ENCODE measurements at places on chromosomes 2 and 18. TPM values are rescaled to one million over a fixed set of nuclear protein-coding genes. Genes with fewer than 3 reads are reported as not detected.

KATNAL2 gene
- total RNA-seq = 0.65 TPM

TMEM247 gene
- total RNA-seq = not detected

ABCB11 gene
- not detected for total RNA-seq

TUBA3D gene
- not detected for total RNA-seq

NT5DC4 gene
- total RNA-seq = not detected

ELOA2 gene
- not detected for total RNA-seq

PDCL3 gene
- 3.0 TPM for total RNA-seq

PDCD1 gene
- not detected for total RNA-seq

EMILIN1 gene
- total RNA-seq = 790 TPM

IL1F10 gene
- not detected for total RNA-seq

GULP1 gene
- total RNA-seq = 64.2 TPM

TAF4B gene
- total RNA-seq = 3.0 TPM
